MM.1S (cell line): ENCODE measurements at places on chromosomes 2 and 18.

DNA sequence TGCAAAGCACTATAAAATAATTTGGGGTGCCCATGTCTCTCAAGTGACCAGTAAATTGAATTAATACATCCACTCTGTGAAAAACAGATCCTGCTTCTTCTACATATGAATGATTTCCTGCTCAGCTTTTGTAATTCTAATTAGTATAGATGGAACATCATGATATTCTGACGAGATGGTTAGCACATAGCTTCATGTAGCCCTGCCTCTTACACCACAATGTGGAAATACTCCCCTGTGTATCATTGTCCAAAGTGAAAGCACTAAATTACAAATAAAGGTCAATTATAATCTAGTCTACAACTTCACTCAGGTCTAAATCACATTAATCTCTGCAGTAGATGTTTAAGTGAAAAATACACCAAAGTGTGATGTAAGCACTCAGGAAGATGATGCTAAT lies 32.9 kb upstream of the SYT4 start:
- no peaks in the 10 kb centered on the region for H3K36me3 ChIP-seq
- H3K27ac ChIP-seq = no peak overlapping the region
- no peak overlapping the region for H3K4me3 ChIP-seq
- DNase-seq = no peak
- H3K4me1 ChIP-seq = no peaks in the 10 kb centered on the region

GRCh38 chr2:101518578-101519492 lies 43.9 kb upstream of the RFX8 start:
- no peaks in the 10 kb centered on the region for H3K4me1 ChIP-seq
- H3K27me3 ChIP-seq = no peaks in the 10 kb centered on the region
- DNase-seq = no peak

DNA sequence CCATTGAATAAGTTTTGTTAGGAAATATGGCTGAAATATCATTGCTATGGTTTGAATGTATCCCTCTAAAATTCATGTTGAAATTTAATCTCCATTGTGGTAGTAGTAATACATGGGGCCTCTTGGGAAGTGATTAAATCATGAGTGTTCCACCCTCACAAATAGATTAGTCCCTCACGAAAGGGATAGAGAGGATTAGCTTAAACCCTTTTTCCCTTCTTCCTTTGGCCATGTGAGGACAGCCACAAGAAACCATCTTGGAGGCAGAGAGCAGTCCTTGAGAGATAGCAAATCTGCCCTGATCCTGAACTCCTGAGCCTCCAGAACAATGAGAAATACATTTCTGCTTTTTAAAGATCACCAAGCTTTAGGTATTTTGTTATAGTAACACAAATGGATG lies 274.2 kb downstream of the CDH19 start:
- H3K36me3 ChIP-seq = no peaks in the 10 kb centered on the region
- no peak overlapping the region for H3K27ac ChIP-seq
- no peaks in the 10 kb centered on the region for H3K27me3 ChIP-seq
- DNase-seq = no peak
- H3K4me3 ChIP-seq = no peak overlapping the region

GRCh38 chr18:76514573-76514972 lies 19.5 kb upstream of the ZNF516 start:
- no peaks in the 10 kb centered on the region for H3K4me1 ChIP-seq
- H3K27me3 ChIP-seq = no peaks in the 10 kb centered on the region
- no peak overlapping the region for H3K4me3 ChIP-seq
- no peak overlapping the region for H3K27ac ChIP-seq
- no peaks in the 10 kb centered on the region for H3K36me3 ChIP-seq
- no peak for DNase-seq

GRCh38 chr2:41764131-41764530 lies 283.7 kb upstream of the PKDCC start:
- H3K36me3 ChIP-seq = no peaks in the 10 kb centered on the region
- H3K27me3 ChIP-seq = no peaks in the 10 kb centered on the region
- no peak overlapping the region for H3K4me3 ChIP-seq
- H3K27ac ChIP-seq = no peak overlapping the region
- H3K4me1 ChIP-seq = no peaks in the 10 kb centered on the region

DNA sequence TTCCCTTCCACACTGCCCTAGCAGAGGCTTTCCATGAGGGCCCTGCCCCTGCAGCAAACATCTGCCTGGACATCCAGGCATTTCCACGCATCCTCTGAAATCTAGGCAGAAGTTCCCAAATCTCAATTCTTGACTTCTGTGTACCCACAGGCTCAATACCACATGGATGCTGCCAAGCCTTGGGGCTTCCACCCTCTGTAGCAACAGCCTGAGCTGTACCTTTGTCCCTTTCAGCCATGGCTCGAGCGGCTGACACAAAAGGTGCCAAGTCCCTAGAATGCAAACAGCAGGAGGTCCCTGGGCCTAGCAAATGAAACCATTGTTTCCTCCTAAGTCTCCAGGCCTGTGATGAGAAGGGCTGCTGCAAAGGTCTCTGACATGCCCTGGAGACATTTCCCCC lies 744.5 kb upstream of the LINC00305 start:
- H3K4me3 ChIP-seq = no peak overlapping the region
- DNase-seq = no peak
- no peaks in the 10 kb centered on the region for H3K27me3 ChIP-seq
- H3K4me1 ChIP-seq = no peaks in the 10 kb centered on the region

DNA sequence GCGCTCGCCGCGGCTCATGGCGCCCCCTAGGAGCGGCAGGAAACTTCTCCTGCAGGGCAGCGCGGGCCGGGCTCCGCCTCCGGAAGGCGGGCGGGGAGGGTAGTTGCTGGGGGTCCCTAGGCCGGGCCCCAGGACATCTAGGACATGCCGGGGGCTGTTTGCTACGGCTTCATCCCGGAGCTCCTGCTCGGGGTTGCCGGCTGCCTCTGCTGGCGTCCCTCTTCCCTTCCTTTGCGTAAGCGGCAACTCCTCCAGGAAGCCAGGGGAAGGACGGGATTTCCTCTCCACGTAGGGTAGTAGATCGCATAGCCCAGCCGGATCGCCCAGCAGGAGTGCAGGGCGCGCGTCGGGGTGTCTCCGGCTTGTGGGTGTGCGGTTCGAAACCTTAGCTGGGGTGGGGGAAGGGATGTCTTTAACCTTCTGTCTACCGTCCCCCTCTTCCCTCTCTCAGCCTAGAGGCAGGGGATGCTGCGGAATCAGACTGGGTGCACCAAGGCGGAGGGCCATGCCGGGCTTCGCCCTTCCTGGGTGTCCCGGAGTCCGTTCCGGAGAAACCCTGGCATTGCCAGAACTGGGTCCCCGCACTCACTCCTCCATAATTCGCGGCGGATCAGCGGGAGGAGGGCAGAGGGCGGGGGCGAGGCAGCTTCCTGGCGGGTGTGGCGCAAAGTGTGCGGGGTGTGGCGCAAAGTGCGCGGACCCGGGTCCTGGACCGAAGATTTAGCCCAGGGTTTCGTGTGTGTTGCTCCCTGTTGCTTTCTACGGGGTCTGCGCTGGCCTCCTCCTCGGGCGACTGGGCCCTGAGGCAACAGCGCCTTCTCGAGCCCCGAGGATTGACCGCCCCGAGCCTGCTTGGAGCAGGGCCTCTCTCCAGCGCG lies 12.2 kb upstream of the SKOR2 start:
- no peaks in the 10 kb centered on the region for H3K27me3 ChIP-seq
- DNase-seq = no peak
- no peak overlapping the region for H3K4me3 ChIP-seq
- no peak overlapping the region for H3K27ac ChIP-seq
- no peaks in the 10 kb centered on the region for H3K36me3 ChIP-seq
- no peaks in the 10 kb centered on the region for H3K4me1 ChIP-seq

DNA sequence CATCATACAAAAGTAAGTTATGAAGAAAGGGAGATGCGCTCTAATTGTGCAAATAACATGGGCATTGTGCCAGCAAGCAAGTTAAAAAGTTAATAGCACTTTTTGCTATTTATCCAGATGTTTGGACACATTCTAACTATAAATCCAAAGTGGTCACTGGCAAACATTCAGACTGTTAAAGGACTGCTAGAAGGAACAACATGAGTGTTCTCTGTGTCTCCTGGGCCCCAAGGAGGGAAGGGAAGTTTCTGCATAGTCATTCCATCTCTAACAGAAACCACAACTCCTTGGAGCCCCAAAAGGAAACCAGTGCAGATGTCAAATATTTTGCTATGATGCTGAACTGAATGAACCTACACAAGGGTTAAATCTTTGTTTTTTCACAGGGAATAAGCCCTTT lies 213.3 kb upstream of the HNRNPA3 start:
- no peak overlapping the region for H3K4me3 ChIP-seq
- H3K27ac ChIP-seq = no peak overlapping the region
- H3K27me3 ChIP-seq = no peaks in the 10 kb centered on the region
- no peaks in the 10 kb centered on the region for H3K36me3 ChIP-seq
- H3K4me1 ChIP-seq = no peaks in the 10 kb centered on the region

- no peak for DNase-seq
- no peak overlapping the region for H3K27ac ChIP-seq
- no peaks in the 10 kb centered on the region for H3K27me3 ChIP-seq
Observed at GRCh38 chr2:220096406-220096805, 469.0 kb downstream of the SLC4A3 start.

DNA sequence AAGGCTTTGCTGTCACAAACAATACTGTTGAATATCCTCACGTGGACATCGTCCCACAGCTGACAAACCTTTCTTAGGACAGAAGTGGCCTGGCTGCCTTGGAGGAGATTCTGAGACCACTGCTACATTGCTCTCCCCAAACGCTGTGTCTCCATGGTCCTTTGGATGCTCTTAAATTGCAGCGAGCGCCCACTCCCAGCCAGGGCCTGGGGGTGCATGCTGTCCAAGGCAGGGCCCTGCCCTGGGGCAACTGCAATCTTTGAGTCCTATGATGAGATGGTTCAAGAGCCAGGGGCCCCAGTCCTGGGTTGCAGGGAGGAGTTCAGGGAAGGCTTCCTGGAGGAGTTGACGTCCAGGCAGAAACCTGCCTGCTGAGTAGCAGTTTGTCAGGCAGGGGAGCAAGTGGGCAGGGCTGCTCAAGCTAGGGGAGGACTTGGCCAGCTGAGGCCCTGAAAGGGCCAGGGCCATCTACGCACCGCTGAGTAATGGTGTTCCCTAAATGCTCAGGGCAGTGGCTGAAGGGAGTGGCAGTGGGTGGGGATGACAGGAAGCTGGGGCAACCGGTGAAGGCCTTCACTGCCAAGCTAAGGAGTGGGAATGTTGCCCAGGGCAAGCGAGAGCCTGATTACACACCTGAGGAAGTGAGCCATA lies 10.8 kb upstream of the SDC1 start:
- no peaks in the 10 kb centered on the region for H3K27me3 ChIP-seq
- no peak for DNase-seq
- peaks cover 6% of the 10 kb centered on the region; the same call in 1 of the 2 replicates for H3K4me1 ChIP-seq
- no peak overlapping the region for H3K27ac ChIP-seq
- H3K36me3 ChIP-seq = no peaks in the 10 kb centered on the region
- no peak overlapping the region for H3K4me3 ChIP-seq

DNA sequence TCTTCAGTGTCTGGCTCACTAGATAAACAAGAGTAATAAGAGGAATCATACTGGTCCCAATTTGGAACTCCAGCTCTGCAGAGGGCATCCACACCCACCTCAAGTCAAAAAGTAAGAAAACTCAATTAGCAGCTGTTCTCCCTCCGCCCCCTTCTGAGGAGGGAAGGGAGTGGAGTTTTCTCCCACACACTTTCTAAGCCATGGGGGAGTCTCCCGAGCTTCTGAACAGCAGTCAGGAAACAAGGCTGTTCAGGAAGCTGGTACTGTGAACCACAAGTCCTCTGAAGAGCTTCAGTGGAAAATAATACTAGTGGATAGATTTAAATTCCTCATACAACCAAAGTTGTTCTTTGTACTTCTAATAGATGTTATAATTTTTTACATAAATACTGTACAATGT lies 32.9 kb upstream of the SPTBN1 start:
- H3K27ac ChIP-seq = no peak overlapping the region
- H3K4me3 ChIP-seq = no peak overlapping the region
- no peaks in the 10 kb centered on the region for H3K36me3 ChIP-seq
- no peaks in the 10 kb centered on the region for H3K27me3 ChIP-seq
- no peaks in the 10 kb centered on the region for H3K4me1 ChIP-seq
- DNase-seq = no peak

GRCh38 chr18:65735155-65735554 lies 15.7 kb upstream of the CDH7 start:
- no peaks in the 10 kb centered on the region for H3K36me3 ChIP-seq
- DNase-seq = no peak
- H3K27ac ChIP-seq = no peak overlapping the region
- no peaks in the 10 kb centered on the region for H3K27me3 ChIP-seq
- no peak overlapping the region for H3K4me3 ChIP-seq
- no peaks in the 10 kb centered on the region for H3K4me1 ChIP-seq

- no peak overlapping the region for H3K4me3 ChIP-seq
- no peaks in the 10 kb centered on the region for H3K36me3 ChIP-seq
- H3K4me1 ChIP-seq = no peaks in the 10 kb centered on the region
Observed at GRCh38 chr2:1231466-1232063, 181.7 kb upstream of the TPO start.

- no peak overlapping the region for H3K27ac ChIP-seq
- no peaks in the 10 kb centered on the region for H3K27me3 ChIP-seq
- no peak for DNase-seq
- no peak overlapping the region for H3K4me3 ChIP-seq
- no peaks in the 10 kb centered on the region for H3K36me3 ChIP-seq
- no peaks in the 10 kb centered on the region for H3K4me1 ChIP-seq
Observed at GRCh38 chr2:200086911-200087310, 131.5 kb downstream of the MAIP1 start.

DNA sequence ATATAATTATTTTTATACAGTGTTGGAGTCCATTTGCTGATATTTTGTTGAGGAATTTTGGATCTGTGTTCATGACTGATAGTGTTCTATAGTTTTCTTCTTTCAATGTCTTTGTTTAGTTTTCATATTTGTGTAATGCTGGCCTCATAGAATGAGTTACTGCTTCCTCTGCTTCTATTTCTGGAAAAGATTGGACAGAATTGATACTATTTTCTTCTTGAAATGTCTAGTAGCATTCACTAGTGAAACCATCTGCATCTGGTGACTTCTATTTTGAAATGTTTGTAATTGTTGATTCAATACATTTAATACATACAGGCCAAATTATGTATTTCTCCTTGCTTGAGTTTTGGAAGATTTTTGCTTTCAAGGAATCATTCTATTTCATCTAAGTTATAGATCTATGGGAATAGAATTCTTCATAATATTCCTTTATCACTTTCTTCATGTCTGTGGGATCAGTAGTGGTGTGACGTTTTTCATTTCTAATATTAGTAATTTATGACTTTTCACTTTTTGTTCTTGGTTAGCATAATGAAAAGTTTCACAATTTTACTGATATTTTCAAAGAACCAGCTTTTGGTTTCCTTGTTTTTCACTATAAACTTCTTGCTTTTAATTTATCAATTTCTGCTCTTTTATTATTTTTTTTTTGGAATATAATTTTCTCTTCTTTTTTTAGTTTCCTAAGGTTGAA lies 509.9 kb upstream of the VRK2 start:
- H3K36me3 ChIP-seq = no peaks in the 10 kb centered on the region
- H3K27me3 ChIP-seq = no peaks in the 10 kb centered on the region
- no peak for DNase-seq
- H3K4me1 ChIP-seq = no peaks in the 10 kb centered on the region
- H3K4me3 ChIP-seq = no peak overlapping the region

- no peak for DNase-seq
- no peaks in the 10 kb centered on the region for H3K4me1 ChIP-seq
- no peaks in the 10 kb centered on the region for H3K27me3 ChIP-seq
- H3K4me3 ChIP-seq = no peak overlapping the region
- H3K36me3 ChIP-seq = no peaks in the 10 kb centered on the region
Observed at GRCh38 chr2:219269362-219270054, 9.7 kb upstream of the DNAJB2 start.

- DNase-seq = no peak
- H3K27me3 ChIP-seq = no peaks in the 10 kb centered on the region
- H3K4me1 ChIP-seq = peaks cover 20% of the 10 kb centered on the region
- H3K4me3 ChIP-seq = no peak overlapping the region
- no peaks in the 10 kb centered on the region for H3K36me3 ChIP-seq
- no peak overlapping the region for H3K27ac ChIP-seq
Observed at GRCh38 chr2:60447943-60448342, 105.5 kb downstream of the BCL11A start.
